ENCODE measurements at places on chromosomes 7 and 10.

GRCh38 chr7:66679633-66680244, 51.1 kb downstream of the KCTD7 start:
- no peak for DNase-seq

DNA sequence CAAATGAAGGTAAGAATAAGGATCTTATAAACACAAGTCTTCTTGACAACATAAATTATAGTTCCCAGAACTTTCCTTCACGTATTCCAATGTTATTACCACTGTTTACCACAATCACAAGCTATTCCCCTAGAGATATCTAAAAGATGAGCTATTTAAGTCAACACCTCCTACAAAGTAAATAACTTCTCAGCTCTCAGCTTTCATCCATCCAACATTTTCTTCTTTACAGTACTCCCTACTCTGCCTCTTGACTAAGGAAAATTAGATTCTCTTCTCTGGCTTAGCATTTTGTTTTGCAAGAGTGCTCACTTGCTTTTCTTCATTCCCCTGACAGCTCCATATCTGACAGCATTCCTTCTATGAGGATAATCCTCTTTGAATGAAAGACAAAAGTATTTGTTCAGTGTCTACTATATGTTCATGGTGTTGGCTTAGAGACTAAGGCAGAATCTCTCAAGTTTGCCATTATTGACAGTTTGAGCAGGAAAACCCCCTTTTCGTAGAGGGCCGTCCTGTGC, 93.0 kb upstream of the IL6 start:
- DNase-seq: no peak

- no peak for DNase-seq
Measured at GRCh38 chr10:4459531-4459930, 366.5 kb upstream of the AKR1E2 start.

DNA sequence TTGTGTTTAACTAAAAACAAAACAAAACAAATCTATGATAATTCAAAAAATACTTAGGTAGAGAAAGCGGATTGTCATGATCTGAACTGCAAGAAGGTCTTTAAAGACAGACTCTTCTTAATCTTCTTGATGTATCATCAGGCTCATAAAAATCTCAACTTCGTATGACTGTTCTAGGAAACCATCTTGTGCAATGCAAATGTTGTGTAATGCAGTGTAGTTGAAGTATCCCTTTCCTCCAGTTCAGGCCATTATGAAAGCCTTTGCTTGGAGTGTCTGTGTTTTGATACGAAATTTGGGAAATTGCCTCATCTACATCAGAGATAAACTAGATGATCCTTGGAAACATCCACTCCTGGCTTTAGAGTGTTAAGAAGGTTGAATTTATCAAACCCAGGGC, 30.9 kb downstream of the CDK1 start:
- no peak for DNase-seq

DNA sequence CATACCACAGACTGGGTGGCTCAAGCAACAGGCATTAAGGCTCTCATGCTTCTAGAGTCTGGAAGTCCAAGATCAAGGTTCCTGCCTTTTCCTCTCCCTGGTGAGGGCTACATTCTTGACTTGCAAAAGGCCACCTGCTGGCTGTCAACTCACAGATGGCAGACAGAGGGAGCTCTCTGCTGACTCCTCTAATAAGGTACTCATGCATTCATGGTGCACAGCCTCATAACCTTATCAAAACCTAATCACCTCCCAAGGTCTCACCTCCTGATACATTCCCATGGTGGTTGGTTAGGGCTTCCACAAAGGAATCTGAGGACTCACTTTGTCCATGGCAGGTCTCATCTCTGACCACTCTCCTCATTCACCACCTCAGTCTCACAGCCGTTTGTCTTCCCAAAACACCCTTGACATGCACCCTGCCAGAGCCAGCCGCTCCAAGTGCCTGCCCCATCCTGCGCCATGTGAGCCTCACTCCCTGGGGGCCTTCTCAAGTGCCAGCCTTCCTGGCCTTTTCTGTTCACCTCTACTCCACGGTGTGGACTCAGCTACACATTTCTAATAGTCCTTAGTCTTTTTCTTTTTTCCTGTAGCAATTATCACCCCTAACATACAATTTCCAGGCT, 400.3 kb upstream of the ADARB2 start:
- DNase-seq: no peak

DNA sequence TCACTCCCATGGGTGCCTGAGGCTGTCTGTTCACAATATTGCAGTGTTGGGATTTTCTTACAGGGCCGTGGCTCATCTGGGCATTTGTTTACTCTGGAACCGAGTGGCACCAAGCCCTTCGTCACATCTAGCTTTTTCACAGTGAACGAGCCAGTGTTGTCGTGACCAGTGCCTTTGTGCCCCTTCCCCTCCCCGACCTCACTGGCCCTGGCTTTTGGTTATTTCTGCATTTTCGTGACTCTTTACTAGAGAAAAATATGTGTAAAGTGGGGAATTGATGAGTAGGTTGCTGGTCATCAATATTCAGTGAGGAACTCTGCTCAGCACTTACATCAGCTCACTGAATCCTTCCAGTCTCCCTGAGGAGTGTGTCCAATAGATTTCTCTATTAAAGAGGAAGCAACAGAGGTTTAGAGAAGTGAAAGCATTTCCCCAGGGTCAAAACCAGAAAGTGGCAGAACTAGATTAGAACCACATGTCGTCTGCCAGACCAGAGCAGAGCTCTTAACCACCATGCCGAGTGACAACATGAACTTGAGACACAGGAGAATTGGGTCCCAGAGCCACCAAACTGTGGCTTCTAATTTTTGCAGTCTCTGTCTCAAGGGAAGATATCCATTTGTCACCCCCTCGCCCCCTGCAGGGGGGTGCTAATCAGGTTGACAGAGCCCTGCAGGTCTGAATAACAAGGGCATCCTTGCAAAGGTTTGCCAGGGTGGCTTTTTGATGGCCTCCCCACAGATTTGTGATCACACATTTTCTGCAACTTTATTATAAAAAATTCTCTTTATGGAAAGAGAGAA, 125.3 kb downstream of the CHN2 start:
- no peak for DNase-seq

GRCh38 chr10:106931159-106931852, 233.2 kb downstream of the SORCS1 start:
- DNase-seq: no peak

Measured in activated CD4-positive, CD25-positive, alpha-beta regulatory T cell treated with anti-CD3 and anti-CD28 coated beads, Interleukin-2, amount 50 U/mL, for 16 hours (primary cell).